ENCODE measurements at places on chromosomes 11 and 22. TPM values are rescaled to one million over a fixed set of nuclear protein-coding genes. Genes with fewer than 3 reads are reported as not detected.

Gene MTFP1
- total RNA-seq = 6.6 TPM

Gene SUSD2
- total RNA-seq = 15.6 TPM

Gene BAIAP2L2
- 4.1 TPM for total RNA-seq

Gene APOL3
- 29.0 TPM for total RNA-seq

Gene CCDC90B
- 44.6 TPM for total RNA-seq

Gene CBX6
- total RNA-seq = 53.6 TPM

Gene ISX
- not detected for total RNA-seq

Gene SLC22A12
- not detected for total RNA-seq

Gene CCDC157
- 1.6 TPM for total RNA-seq

Gene CDKN1C
- total RNA-seq = 1.2 TPM

Gene ZDHHC13
- total RNA-seq = 5.5 TPM

Gene TTC28
- 20.2 TPM for total RNA-seq

Gene CSRP3
- total RNA-seq = not detected

Gene FOLR2
- not detected for total RNA-seq

Gene RIMBP3C
- 0.39 TPM for total RNA-seq

Gene HORMAD2
- total RNA-seq = not detected

Gene MUC5B
- total RNA-seq = not detected

Gene OR52I2
- total RNA-seq = not detected

Gene GNAZ
- total RNA-seq = 3.1 TPM

Gene USP2
- not detected for total RNA-seq

Gene HBB
- total RNA-seq = not detected

Gene RFPL2
- not detected for total RNA-seq

Gene PKP3
- 1.8 TPM for total RNA-seq

Gene OR4P4
- not detected for total RNA-seq

Gene OLFML1
- 10.7 TPM for total RNA-seq

Gene OR52N4
- not detected for total RNA-seq

Gene SLC37A4
- 12.5 TPM for total RNA-seq

Gene HTR3B
- total RNA-seq = under 0.01 TPM

Gene CHRNA10
- 1.6 TPM for total RNA-seq

Gene MRGPRX3
- total RNA-seq = not detected

Gene KRTAP5-1
- not detected for total RNA-seq

Gene CRYBB2
- total RNA-seq = not detected

Gene ANGPTL5
- 0.39 TPM for total RNA-seq

Gene OR52B2
- not detected for total RNA-seq

Gene GAL3ST1
- not detected for total RNA-seq

Gene APOA4
- total RNA-seq = not detected

Gene PANX3
- total RNA-seq = not detected

Gene SYNGR1
- total RNA-seq = 2.2 TPM

Gene MYEOV
- total RNA-seq = 23.9 TPM

Gene CTSF
- total RNA-seq = 15.4 TPM

Gene TMEM123
- total RNA-seq = 99.5 TPM

Gene TSSK2
- not detected for total RNA-seq

Gene SCGB1C1
- total RNA-seq = not detected

Gene OR4A16
- not detected for total RNA-seq

Gene KRTAP5-8
- not detected for total RNA-seq

Gene ZP1
- total RNA-seq = 0.98 TPM

Gene B3GAT1
- not detected for total RNA-seq

Gene PRODH
- 0.37 TPM for total RNA-seq

Gene MMP13
- not detected for total RNA-seq

Gene MS4A15
- not detected for total RNA-seq

Gene PHOX2A
- total RNA-seq = not detected

Gene RPUSD4
- total RNA-seq = 35.2 TPM

Gene ANKRD49
- total RNA-seq = 10.3 TPM

Gene KRTAP5-10
- not detected for total RNA-seq

Gene TLCD5
- 7.2 TPM for total RNA-seq

Gene SGSM1
- total RNA-seq = under 0.01 TPM

Gene ACRV1
- total RNA-seq = not detected

Gene FXYD2
- 0.20 TPM for total RNA-seq

Gene SCN4B
- not detected for total RNA-seq
